ENCODE measurements at places on chromosomes 7 and 10.

DNA sequence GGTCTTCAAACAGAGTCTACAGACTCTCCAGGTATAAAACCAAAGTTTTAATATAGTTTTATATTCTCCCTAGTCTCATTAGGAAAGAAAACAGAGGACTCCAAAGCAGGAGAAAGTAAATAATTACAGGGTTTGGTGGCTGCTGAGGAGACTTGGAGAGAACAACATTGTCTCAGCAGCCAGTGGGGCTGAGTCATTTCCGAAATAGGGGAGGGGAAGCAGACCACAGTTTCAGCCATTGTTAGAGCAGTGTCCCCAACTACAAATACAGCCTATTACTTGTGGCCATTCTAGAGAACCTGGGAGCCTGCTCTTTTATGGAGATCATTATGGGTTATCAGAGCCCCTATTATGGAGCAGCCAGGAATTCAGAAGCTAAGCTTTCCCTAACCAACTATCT, 44.2 kb upstream of the A1CF start:
- no peak for DNase-seq

DNA sequence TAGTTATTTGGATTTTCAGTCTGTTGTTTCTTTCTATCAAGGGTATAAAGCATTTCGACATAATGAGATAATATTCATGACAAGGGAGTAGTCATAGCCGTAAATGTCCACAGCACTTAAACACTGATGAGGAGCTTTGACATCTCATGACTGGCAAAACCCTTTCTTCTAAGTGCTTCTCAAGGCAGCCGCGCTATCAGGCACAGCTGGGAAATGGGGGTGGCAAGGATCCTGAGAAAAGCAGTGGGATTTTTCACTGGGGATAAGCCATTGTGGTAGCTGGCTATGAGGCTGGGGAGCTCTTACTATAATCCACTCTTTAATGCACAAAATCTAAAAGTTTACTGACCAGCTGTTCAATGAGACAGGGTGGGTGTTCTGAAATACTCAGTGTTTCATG, 493.2 kb upstream of the KLF6 start:
- no peak for DNase-seq

- no peak for DNase-seq
Observed at GRCh38 chr10:127279334-127279774, 83.0 kb upstream of the INSYN2A start.

DNA sequence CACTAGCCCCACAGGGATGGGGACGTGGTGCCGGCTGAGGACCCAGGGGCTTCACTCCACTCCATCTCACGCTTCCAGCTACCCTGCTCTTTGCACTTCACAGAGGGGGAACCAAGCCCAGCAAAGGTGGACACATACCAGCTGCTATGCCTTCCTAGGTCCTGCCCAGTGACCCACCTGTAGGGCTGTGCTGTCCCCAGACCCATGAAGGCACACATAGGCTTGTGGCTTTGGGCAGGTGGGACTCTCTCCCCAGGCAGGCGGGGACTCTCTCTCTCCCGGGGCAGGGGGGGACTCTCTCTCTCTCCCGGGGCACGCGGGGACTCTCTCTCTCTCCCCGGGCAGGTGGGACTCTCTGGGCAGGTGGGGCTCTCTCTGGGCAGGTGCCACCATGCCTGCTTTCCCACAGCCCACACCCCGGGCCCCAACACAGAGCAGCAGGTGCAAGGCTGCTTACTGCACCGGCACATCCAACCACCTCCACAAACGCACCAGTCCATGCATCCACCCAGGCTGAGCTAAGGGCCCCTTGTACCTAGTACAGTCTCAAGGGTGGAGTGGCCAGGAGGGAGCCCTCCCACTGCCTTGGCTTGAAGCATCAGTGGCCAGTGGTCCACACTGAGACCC, 13.8 kb upstream of the GPR146 start:
- DNase-seq, result no peak

GRCh38 chr10:76667408-76668370, 969.9 kb downstream of the KCNMA1 start:
- DNase-seq, result no peak

DNA sequence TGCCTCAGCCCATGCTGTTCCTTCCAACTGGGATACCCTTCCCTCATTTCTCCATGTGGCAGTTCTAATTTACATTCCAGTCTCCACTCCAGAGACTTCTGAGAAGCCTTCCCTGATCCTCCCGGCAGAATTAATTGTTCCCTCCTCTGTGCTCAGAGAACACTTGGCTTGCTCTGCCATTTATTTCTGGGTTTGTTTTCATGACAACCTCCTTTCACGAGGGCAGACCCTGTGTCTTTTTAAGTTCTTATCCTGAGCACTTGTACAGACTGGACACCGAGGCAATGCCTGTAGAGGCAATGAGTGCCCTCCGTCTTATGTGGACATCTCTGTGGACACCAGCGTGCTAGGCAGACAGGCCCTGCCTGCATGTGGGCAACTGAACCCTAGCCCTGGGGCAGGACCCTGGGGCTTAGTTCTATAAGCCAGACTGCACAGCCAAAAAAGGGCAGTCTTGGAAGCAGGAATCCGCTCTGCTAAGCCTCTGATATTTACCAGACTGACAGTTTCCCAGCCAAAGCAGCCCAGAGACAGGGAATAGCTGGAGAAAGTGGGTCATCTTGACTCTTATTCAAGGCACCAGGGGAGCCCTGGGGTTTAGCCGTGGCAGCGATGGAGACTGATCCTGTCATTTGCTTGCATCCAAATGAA, 474.0 kb downstream of the RPS24 start:
- no peak for DNase-seq

- no peak for DNase-seq
Observed at GRCh38 chr10:100697070-100697469, 48.3 kb upstream of the PAX2 start.

GRCh38 chr7:26645121-26645520, 219.3 kb downstream of the SKAP2 start:
- no peak for DNase-seq

- no peak for DNase-seq
Observed at GRCh38 chr10:56662765-56663447, 301.8 kb upstream of the ZWINT start.

DNA sequence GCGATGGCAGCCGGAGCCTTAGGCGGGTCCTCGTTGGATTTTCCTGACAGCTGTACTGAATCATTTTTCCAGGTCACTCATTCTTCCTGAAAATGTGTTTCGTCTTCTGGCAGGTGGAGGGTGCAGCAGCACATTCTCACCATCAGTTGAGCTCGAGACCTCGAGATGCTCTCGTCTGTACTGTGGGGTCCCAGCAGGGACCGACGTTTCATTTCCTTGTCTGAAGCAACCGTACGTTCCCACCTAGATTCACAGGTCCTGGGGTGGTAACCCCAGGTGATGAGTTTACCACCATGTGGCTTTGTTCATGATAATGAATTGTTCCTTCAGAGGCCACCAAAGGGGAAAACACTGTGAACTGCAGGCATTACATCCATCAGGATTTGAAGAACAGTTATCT, 298.5 kb upstream of the FOXK1 start:
- no peak for DNase-seq

- DNase-seq, result no peak
Observed at GRCh38 chr7:2691011-2691707, 3.2 kb downstream of the AMZ1 start.

DNA sequence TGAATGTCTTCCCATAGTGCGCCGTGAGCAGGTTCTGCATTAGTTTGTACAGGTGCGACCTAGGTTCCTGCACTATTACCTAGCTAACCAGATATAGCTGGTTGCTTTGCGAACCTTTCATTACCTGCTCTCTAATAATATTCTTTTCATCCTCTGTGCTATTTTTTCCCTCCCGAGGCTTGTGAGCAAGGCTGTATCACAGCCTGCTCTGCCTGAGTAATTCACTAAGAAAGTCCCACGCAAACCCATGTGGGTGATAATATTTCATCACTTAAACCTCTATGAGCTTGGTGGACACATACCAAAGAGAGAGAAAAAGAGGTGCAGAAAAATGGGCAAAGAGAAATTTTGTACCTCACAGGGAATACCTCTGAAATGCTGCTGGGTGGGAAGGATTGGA, 8.4 kb downstream of the INHBA start:
- no peak for DNase-seq

- DNase-seq, result no peak
Observed at GRCh38 chr10:1472178-1472958, 265.0 kb downstream of the ADARB2 start.

- no peak for DNase-seq
Observed at GRCh38 chr7:88457320-88457719, 150.6 kb upstream of the STEAP4 start.

GRCh38 chr7:138934367-138934766, 46.8 kb downstream of the KIAA1549 start:
- DNase-seq, result no peak

DNA sequence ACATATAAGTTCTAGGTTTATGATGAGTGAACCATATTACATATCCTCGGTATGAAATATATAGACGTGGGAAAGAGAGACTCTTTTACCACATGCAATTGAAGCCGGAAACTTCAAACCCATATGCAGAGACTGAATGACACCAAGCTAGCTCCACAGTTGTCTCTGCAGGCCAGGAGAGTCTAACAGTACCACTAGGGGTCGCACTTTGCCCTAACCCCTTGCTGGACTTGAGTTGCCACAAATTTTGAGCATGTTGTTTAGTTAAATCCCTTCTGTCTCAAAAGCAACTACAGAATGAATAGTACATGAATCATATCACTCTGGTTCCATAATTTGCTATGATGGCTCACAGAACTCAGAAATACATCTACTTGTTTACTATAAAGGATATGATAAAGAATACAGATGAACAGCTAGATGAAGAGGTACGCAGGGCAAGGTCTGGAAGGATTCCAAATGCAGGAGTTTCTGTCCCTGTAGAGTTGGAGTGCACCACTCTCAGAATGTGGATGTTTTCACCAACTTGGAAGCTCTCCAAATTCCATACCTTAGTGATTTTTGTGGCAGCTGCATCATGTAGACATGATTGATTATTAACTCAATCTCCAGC, 112.4 kb upstream of the YAE1 start:
- DNase-seq, result peak; percentile 36

DNA sequence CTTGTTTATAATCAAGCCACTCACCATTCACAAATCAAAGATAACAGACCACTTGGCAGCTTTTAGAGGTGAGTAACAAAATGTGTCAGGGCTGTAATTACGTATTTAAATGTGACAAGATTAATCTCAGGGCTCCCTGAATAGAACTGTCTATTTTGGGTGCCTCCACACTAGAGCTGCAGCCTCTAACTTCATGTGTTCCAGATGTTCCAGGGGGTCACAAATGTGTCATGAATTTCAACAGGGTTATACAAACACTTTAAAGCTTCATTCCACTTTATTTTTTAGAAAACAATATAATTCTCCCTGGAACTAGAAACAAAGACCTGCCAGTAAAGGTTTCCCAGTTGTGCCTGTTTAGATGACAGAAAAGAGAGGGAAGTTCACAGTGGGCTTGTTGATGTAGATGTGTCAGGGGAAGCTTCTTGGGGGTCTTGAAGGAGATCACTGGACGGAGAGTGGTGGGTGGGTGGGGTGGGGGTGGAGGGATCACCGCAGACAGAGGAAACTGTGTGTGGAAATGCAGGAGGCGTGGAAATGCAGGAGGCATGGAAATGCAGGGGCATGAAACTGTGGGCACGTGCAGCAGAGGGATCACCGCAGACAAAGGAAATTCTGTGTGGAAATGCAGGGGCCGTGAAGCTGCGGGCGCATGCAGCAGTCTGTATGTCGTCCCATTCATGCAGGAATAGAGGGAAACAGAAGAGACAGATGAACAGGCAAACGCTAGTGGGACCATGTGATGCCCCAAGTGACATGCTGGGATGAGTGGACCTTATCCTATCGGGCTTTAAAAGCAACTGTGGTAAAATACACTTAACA, 42.0 kb upstream of the TRIL start:
- DNase-seq, result no peak

DNA sequence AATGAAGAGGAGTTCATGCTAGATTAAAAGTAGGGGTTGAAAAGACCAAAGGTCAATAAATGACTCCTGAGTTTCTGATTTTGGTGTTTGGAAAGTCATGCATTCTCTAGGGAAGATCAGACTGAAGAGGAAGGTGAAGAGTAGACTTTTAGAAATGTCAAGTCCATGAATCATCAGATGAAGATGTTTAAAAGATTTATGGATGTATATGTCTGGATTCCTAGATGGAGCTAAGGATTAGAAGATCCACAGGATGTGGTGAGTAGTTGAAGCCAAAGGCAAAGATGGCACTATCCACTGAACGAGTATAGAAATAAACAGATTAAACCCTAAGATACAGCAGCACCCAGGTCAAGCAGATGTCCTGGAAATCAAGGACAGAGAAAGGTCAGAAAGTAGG, 298.5 kb downstream of the GPAM start:
- DNase-seq, result no peak

DNA sequence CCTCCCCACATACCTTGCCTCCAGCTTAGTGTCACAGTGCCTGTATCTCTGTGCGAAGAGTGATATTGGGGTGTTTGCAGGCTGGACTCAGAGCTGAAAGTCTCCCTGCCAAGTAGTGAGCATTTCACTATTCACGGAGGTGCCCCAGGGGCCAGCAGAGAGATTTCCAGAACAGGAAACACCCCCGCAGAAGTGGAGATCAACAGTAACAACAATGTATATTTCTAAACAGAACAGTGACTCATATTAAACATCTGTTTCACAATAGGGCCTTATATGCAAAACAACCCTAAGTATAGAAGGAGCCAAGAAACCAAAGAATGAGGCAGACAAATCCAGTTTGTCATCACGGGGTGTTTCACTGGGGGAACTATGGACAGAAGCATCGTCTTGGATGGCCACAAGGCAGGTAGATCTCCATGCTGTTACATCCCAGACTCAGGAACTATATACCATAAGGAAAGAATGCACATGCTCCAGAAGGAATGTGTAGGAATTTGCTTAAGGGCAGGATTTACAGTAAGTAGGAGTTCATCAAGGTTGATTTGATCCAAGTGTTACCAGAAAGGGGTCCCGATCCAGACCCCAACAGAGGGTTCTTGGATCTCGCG, 29.3 kb upstream of the CCL24 start:
- DNase-seq, result no peak

GRCh38 chr7:119842786-119843185, 430.2 kb upstream of the KCND2 start:
- DNase-seq, result no peak

DNA sequence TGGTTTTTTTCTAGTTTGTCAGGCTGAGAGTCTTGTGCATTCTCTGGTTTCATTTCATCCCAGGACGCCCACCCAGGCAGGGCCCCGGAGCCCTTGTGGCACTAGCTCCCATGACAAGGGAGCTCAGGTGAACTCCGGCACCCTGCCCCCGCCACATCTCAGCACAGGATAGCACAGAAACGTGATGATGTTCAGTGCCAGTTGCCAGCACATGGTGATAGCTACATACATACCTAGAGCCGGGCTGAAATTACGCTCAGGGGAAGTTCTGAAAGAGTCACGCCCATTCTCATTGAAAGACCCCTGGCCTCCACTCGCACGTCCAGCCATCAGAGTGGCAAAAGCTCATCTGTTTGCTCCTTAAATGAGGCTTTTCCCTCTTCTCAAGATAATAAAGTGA, 273.7 kb downstream of the PTPRN2 start:
- DNase-seq, result no peak
